ENCODE measurements at places on chromosomes 1 and 21.

GRCh38 chr1:74534241-74534640 is 21.8 kb upstream of the LRRC53 start:
- no peak for DNase-seq

DNA sequence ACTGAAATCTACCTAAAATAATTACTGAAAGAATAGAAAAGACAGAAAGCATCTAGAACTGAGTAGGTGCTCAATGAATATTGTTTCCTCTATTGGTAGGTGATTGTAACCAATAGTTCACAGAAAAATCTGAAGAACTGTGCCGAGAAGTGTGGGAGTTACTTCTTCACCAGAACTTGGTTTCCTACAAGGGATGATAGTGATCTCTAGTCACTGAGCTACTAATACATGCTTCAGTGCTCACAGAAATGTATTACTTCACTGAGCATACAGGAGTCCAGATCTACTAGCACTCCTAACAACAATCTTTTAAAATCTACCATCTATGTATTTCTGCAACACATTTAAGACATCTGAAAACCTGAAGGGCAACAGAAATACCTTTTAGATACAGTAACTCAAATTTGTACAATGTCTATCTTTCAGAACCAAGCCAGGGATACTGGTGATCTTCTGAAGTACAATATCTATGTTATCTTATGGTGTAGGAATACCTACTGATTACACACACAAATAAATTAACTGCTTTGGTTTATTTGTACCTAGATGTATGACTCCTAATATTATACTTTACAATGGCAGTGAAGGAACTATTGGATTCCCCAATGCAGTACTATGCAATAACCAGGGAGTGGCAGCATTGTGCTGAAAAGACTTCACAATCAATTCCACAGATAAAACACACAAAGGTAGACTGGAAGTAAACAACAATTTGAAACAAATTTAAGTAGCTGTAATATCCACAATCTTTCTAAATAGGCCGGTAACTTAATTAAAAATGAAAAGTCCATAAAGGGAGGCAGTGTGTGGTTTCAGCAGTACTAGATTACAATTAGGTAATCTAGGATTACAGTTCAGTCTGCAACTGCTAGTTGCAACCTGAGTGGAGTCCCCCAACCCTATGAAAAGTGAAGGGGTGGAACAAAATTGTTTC is 243.0 kb downstream of the SLC45A1 start:
- no peak for DNase-seq

DNA sequence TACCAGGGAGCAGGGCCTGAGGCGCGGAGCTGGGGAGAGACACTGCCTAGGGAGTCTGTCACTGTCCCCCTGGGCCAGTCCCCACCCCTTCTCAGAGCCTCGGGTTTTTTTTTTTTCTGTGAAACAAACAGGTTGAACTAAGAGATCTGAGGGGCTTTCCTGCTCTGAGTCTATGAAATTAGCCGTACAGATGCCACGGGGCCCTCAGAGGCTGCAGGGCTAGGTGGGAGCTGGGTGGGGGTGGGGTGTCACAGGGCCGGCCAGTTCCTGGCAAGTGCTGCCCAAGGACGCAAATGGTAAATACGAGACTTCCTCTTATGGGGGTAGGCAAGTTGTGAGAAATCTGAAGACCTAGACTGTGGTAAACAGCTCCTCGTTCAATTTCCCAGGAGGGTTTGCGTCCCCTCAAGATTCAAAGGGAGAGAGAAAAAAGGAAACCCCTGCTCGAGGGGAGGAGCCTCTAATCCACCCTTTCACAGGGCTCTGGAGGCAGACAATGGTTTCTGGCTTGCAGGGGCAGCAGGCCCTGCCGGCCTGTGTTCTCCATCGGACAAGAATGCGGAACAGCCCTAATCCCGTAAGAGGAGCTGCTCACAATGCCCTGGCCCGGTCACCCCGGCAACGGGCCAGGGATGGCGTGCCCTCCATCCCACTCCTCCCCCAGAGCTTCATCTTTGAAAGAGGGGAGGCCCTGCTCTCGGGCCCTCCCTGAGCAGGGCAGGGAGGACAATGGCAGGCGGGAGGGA is 7.8 kb downstream of the NUAK2 start:
- DNase-seq: no peak

DNA sequence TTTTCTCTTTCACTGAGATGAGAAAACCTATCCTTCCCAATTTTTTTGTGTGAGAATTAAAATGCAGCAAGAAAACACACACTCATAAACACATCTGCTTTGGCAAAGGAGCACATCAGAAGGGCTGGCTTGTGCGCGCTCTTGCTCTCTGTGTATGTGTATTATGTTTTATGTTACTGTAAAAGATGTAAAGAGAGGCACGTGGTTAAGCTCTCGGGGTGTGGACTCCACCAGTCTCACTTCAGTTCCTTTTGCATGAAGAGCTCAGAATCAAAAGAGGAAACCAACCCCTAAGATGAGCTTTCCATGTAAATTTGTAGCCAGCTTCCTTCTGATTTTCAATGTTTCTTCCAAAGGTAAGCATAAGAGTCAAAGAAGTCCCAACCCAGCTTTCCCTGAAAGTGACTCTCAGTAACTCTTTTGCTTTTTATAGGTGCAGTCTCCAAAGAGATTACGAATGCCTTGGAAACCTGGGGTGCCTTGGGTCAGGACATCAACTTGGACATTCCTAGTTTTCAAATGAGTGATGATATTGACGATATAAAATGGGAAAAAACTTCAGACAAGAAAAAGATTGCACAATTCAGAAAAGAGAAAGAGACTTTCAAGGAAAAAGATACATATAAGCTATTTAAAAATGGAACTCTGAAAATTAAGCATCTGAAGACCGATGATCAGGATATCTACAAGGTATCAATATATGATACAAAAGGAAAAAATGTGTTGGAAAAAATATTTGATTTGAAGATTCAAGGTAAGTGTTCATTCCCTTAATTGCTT is at the start of gene CD2:
Gene CD2, plus strand, starts transcription at position 233 of the 780 bp plus-strand sequence. Its CDS starts 63 bp downstream, at position 296.
- no peak for DNase-seq

- no peak for DNase-seq
Observed at GRCh38 chr1:160544647-160545046, 21.6 kb upstream of the SLAMF6 start.

DNA sequence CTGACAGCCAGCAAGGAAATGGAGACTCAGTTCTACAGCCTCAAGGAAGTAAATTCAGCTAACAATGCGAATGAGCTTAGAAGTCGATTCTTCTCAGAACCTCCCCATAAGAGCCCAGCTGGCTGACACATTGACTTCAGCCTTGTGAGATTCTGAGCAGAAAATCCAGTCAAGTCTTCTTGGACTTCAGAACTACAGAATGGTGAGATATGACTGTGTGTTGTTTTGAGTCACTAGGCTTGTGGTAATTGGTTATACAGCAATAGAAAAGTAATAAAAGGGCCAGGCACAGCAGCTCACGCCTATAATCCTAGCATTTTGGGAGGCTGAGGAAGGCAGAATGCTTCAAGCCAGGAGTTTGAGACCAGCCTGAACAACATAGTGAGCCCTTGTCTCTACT is 161.8 kb upstream of the IVNS1ABP start:
- no peak for DNase-seq

DNA sequence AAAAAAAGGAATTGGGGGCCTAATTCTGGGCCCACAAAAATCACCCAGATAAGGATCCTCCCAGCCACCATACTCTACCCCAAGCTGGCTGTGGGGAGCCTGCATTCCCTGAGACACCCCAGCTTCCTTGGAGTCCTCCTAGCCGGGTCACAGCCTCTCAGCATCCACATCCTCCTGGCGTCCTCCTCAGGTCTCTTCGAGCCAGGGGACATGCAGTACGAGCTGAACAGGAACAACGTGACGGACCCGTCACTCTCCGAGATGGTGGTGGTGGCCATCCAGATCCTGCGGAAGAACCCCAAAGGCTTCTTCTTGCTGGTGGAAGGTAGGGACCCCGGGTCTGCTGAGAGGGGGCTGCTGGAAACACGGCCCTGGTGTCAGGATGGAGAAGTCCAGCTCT is 64.3 kb downstream of the ALPL start:
- DNase-seq: no peak

DNA sequence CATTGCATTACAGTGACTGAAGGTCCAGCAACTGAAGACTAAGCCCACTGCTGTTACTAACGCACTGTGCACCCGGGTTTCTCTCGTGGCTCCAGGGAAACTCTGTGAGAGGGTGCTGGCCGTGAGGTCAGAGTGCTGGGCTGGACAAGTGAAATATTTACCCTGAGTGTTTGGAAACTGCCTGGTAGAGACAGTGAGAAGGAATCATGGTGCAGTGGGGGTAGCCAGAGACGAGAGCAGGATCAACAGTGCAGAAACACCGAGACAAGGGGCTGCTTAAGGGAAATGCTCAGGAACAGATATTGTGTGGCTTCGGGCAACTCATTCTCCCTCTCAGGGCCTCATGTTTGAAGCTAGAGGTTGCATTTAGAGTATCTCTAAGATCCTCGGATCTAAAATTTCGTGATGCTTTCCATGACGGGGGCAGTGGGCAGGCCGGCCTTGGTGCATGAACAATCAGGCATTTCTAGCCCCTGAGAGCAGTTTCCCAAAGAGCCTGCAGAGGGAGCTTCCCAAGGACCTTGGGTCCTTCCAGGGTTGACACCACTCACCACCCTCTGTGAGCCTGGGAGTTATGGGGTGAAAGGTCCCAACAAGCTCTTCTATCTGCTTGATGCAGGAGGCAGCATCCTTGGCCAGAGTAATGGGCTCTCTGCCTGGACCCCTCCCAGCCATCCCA is 9.7 kb downstream of the CD2 start:
- DNase-seq: no peak

DNA sequence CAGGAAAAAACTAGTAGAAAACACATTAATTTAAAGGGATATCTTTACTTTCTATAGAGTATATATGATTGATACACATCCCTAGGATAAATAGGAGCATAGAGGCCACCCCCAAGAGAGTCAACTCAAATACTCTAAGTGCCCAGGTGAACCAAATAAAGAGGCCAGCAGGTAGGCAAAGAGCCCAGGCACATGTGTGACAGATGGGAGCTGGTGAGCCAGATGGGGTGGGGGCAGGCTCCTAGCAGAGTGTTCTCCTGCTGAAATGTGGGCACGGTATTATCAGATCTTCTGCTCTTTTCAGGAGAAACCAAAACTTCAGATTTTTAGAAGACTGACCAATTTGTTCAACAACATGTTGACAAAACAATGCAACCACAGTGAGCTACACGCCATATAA is 333.4 kb upstream of the PKN2 start:
- DNase-seq: no peak

- no peak for DNase-seq
Observed at GRCh38 chr1:28954126-28954726, 39.9 kb downstream of the EPB41 start.

DNA sequence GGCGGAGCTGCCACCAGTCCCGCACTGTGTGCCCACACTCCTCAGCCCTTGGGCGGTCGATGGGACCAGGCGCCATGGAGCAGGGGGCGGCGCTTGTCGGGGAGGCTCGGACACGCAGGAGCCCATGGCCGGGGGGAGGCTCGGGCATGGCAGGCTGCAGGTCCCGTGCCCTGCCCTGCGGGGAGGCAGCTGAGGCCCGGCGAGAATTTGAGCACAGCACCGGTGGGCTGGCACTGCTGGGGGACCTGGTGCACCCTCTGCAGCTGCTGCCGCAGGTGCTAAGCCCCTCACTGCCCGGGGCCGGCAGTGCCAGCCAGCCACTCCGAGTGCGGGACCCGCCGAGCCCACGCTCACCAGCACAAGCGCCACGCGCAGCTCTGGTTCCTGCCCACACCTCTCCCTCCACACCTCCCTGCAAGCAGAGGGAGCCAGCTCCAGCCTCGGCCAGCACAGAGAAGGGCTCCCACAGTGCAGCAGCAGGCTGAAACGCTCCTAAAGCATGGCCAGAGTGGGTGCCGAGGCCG is 267.7 kb downstream of the RYR2 start:
- no peak for DNase-seq

GRCh38 chr1:65817891-65818290 is 25.2 kb downstream of the PDE4B start:
- DNase-seq: no peak

- no peak for DNase-seq
Observed at GRCh38 chr1:177256153-177257075, 85.7 kb downstream of the BRINP2 start.

- DNase-seq: no peak
Observed at GRCh38 chr1:223326776-223327175, 37.2 kb downstream of the SUSD4 start.

DNA sequence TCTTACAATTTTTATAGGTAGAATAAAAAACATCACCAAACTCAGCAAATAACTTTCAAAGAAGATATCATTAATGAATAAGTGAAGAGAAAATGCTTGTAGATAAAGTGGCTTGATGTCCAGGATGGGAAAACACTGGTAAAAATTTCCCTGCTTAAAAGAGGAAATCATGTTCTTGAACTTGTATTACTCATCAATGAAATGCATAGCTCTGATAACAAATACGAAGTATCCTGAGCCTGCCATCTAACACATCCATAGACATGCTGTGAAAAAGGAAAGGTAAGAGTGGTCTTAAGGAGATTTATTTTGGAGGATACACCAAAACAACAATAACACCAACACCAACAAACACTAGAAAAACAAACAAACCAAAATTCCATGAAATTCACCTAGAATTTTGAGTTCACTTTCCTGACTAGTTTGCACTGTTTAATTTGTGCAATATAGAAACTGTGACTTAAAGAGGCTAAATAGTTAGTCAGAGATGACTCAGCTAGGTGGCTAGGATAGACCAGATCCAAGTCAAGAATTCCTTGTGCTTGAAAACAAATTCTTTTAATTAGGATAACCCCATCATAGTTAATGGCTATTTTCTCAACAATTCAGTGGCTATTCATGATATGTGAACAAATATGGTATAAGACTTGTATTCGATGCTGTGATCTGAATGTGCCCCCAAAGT is 179.8 kb upstream of the KCNK2 start:
- no peak for DNase-seq

- DNase-seq: no peak
Observed at GRCh38 chr1:66352792-66353191, 181.2 kb upstream of the SGIP1 start.

DNA sequence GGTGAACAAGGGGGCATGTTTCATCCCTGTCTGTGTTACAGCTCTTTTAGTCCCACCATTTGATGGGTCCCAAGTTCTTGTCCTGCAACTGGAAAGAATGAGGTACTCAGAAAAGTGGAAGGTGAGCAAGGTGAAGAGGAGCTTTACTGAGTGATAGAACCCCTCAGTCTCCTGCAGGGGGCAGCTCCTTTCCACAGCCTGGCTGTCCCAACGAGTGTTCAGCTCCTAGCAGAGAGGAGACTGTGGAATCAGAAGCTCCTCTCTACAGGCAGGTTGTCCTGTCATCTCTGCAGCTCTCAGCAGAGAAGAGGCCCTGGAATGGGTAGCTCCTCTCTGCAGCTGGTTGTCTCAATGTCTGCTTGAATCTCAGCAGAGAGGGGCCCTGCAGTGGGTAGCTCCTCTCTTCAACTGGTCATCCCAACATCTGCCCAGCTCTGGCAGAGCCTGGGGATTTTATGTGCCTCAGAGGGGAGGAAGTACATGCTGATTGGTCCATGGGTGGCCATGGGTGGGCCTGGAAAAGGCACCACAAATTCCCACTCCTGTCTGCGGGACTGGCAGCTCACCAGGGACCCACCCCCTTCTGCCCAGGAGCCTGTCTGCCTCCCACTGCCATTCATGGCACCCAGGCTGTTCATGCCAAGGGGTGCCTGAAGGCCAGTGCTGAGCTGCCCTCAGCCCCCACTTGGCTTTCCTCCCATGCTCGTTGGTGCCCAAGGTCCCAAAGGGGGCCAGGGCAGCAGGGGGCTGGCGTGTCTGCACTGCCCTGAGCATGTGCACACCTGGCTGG is 25.7 kb downstream of the LDLRAD1 start:
- no peak for DNase-seq

- DNase-seq: no peak
Observed at GRCh38 chr1:31818206-31818605, 2.4 kb upstream of the SPOCD1 start.
